ENCODE measurements at places on chromosomes 2 and 18. TPM values are rescaled to one million over a fixed set of nuclear protein-coding genes. Genes with fewer than 3 reads are reported as not detected.

The MYCN gene
- total RNA-seq, result not detected

The FZD7 gene
- 39.1 TPM for total RNA-seq

The MTCL1 gene
- total RNA-seq, result 56.0 TPM

The INHBB gene
- not detected for total RNA-seq

The GALR1 gene
- total RNA-seq, result not detected

The RIT2 gene
- total RNA-seq, result not detected

The ABCB11 gene
- total RNA-seq, result not detected

The SP5 gene
- not detected for total RNA-seq

The COA5 gene
- total RNA-seq, result 33.4 TPM

The CD8B gene
- total RNA-seq, result not detected

The SRD5A2 gene
- not detected for total RNA-seq

All from fibroblast of lung (primary cell).